ENCODE measurements at places on chromosomes 1 and 21. TPM values are rescaled to one million over a fixed set of nuclear protein-coding genes. Genes with fewer than 3 reads are reported as not detected.

RUNX1 gene
- 5.4 TPM for total RNA-seq

RIIAD1 gene
- total RNA-seq = not detected

PEAR1 gene
- 15.8 TPM for total RNA-seq

CCDC28B gene
- 15.3 TPM for total RNA-seq

Data from pulmonary artery endothelial cell (primary cell).